HEK293T (cell line): ENCODE measurements at places on chromosomes 16 and 17.
A peak's percentile ranks its signal among the peaks of the same experiment; 100 is the strongest.

DNA sequence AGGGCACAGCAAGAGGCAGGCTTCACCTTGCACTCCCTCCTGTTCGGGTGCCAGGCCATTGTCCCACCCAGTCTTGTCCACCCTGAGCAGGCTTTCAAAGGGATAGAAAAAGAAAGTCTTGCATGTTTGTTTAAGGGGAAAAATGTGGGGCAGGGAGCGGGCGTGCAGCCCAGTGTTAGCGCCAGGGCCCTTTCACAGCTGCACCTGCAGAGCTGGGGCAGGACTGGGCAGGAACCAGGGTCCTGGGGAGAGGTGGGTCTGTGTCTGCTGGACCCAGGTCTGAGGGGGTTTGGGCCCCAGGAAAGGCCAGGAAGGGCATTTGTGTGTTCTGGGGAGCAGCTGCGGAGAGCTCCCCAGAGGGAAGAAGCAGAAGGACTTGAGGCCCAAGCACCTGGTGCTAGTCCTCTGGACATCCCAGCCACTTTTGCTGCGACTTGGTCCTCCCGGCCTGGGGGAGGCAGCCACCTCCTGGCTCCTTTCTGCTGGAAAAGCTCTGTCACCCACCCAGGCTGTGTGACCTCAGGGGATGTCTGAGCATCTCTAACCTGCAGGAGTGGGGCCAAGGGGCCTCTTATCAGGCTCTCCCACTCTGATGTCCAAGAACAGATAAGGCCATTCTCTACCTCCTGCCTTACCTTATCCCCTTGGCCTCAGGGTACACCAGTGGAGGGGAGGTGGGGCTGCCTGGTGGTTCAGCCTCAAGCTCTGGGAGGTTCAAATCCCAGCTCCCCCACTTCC lies 44.7 kb downstream of the PSME3IP1 start:
- DNase-seq, result no peak

- DNase-seq, result no peak
Observed at GRCh38 chr16:53055541-53056391, 975 bp downstream of the CHD9 start.

DNA sequence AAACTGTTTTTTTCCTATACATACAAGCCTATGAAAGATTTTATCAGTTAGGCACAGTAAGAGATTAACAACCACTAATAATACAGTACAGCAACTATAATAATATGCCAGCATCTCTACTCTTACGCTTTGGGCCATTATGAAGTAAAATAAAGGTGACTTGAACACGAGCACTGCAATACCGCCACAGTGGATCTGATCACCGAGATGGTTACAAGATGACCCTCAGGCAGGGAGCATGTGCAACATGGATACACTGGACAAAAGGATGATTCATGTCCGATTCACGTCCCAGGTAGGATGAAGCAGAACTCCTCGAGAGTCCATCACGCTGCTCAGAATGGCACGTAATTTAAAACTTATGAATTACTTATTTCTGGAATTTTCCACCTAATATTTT lies 10.5 kb downstream of the PELP1 start:
- DNase-seq, result no peak

DNA sequence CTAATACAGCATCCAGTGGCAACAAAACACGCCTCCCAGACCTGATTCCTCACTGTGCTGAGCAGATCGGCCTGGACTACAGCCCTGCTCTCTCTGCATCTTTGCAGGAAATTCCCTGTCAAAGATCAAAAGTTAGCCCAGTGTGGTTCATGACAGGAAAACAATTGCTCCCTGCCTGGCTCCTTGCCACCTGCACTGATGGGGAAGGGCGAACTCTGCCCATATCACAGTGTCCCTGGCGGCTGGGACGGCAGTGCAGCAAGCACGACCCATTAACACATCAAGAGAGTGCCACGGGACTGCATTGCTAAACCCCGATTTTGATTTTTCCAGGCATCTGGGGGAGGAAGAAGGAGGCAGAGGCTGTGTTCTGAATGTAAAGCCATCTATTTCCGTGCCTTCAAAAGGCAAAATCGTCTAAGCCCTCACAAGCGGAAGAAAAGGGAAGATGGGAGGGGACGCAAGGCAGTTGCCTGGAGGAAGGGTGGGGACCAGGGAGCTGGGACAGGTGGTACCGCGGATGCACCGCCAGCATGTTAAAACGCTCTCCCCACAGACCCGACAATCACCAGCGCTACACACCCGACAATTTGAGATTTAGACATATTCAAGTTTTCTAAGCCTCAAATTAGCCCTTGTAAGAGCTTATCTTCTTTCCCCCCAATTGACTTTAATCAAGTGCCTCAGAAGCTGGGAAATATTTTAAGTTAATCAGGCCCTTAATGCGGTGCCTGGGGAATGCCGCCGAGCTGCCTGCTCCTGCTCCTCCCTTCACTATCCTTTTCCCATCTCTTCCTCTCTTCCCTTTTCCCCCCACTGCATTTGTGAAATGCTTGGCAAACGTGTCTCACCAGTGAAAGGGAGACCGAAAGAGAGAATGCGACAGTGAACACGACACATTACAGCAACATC lies 238.8 kb upstream of the CDH5 start:
- no peak for DNase-seq

DNA sequence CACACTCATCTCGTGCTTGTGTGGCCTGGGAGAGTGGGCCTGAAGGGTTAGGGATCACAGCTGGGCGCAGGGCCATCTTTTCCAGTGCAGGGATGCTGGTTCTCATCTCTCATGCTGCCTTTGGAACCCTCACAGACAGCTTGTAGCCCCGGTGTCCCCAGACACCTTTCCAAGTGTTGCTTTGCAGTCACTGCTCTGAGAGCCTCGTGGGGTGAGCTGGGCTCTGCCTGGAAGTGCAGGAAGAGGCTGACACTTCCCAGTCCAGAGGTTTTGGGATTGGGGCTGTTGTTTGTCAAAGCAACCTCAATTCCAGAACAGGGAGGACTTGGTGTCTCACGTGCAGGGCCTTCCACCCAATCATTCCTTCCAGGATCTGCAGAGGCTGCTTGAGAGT lies 28.2 kb downstream of the TBX4 start:
- no peak for DNase-seq

DNA sequence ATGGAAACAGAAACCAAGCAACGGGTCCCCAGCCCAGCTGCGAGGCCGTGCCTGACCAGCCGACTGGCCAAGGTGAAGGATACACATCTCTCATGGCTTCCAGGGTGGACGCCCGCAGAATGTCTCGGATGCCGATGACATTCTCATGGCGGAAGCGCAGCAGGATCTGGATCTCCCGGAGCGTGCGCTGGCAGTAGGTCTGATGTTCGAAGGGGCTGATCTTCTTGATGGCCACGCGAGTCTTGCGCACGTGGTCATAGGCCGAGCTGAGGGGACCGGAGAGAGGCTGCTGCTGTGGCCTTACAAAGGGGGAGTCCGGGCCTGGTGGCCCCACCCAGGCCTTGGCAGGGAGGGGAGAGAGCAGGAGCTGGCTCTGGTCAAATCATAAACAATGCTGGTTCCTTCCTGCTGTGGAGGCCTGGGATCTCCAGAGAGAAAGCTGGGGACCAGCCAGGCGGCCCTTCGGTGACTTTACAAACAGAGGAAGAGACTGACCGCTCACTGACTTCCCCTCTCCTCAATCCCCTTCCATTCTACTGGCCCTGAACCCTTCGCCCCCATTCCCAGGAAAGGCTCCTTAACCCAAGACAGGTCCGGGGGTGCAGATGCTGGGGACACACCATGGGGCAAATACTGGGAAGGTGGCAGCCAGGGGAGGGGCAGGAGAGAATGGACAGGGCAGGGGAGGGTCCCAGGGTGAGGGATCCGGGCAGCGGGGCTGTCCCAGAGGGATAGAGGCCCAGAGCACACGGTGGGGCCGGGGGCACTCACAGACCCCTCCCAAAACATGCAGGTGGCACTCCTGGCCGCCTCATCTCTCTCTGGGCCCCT lies 1.1 kb downstream of the MAPK3 start:
- DNase-seq, result no peak

DNA sequence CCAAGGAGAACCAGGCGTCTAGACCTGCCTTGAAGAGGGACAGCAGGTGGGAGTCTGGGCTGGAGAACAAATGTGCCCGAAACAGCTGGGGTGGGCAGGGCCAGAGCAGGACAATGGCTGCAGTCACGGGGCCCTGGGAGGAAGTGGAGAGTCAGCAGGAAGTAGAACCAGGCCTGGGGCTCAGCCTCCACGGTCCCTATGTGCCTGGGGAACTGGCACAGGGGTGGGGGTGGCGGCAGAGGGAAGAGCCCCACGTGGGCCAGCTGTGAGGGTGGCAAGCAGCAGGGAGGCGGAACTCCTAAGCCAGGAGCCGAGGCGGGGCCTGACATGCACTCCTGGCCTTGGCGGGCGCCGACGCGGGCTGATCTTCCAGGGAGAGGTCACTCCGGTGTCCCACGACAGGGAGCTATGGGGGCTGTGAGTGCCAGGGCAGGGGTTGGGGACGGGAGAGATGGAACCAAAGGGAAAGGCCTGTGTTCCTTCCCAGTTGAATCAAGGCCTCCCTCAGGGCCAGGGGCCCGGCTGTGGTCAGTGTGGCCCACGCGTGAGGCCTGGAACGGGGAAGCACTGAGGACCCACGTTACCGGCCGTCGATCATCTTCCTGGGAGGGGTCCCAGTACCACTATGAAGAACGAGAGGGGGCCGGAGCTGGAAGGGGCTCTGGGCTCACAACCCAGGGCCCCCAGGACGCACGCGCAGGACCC lies 42.7 kb downstream of the TIMM22 start:
- DNase-seq, result no peak

GRCh38 chr16:69443927-69444631 lies 19.7 kb downstream of the CYB5B start:
- DNase-seq, result no peak

GRCh38 chr16:23597003-23597756 lies 1.1 kb upstream of the NDUFAB1 start:
- DNase-seq, result peak; percentile 52

GRCh38 chr17:62601471-62601870 lies 26.0 kb upstream of the MRC2 start:
- DNase-seq, result no peak

DNA sequence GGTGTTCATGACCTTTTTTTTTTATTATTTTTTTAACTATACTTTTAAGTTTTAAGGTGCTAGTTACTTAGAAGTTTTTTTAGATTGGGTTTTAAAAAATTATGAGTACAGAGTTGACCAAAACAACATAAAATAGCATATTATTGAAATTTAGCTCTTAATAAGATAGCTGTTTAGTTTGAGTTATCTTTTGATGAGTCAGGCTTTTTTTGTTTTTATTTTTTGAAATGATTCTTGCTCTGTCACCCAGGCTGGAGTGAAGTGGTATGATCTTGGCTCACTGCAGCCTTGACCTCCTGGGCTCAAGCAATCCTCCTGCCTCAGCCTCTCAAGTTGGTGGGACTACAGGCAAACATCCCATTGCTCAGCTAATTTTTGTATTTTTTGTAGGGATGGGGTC lies 13.6 kb downstream of the ZNF750 start:
- no peak for DNase-seq

GRCh38 chr16:56275801-56276200 lies 84.5 kb downstream of the GNAO1 start:
- DNase-seq, result no peak

GRCh38 chr16:60107871-60108270 lies 1373.8 kb upstream of the GOT2 start:
- no peak for DNase-seq

DNA sequence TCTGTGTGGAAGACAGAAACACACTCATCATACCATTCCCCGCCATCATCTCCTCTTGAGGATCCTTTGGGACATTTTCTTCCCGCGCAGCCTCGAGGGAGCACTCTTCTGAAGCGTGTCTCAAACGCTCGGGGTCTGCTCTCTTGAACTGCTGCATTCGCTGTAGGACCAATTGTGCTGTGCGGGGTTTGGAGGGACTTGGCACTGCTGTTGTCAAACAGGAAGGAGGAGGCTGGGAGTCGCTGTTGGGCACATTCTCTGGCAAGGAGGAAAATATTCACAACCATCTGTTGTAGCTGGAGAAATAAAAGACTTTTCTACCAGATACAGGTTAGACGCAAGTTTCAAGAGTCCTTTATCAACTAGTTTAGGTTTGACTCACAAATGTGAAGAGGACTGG lies 5.0 kb downstream of the SLX4 start:
- no peak for DNase-seq

DNA sequence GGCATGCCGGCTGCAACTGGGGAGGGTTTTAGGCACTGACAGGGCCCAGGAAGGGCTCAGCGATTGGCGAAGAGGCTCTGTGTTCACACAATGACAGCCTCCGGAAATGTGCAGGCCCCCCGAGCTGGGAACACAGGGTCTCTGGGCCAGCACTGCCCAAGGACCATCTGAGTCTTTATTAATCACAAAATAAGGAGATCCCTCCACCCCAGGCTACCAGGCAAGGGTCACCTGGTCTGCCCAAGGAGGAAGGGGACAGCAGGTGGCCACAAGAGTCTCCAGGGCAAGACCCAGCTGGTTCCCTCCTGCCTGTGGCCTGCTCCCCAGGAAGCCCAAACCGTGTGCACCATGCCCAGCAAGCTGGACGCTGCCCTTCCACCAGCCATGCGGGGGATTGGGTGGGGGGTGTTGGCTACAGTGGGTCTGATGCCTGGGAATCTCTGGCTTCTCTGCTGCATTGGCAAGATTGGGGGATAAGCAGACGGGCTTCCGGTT lies 52.1 kb upstream of the TNRC6C start:
- no peak for DNase-seq

GRCh38 chr17:69575346-69575761 lies 160.9 kb downstream of the MAP2K6 start:
- no peak for DNase-seq

DNA sequence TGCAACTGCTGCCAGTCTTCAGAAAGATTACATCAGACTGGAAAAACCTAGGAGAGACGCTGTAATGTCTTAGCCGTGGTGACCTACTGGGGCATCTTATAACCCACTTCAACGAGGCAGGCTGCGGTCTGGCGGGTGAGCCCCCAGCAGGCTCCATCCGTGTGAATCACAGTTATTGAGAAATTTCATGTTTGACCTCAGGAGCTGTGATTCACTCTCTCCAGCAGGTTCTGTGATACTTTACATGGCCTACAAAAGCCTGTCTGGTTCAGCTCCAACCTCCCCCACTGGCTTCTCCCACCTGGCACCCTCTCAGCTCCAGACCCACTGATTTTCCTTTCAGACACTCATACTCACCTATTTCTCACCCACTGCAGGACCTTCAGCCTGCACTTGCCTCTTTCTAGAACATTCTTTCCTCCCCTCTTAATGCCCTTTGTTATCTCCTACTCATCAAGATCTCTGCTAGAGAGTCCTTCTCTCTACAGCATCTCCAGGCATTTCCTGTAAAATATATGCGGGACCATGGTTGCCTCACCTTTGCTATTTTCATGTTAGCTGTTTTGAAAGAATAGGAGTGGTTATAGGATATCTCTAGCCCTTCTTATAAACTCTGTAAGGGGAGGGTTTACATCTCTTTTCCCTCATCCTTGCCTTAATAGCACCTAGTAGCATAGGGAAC lies 227.9 kb downstream of the MAF start:
- DNase-seq, result no peak

GRCh38 chr17:7374353-7374752 lies 6.5 kb upstream of the TNK1 start:
- DNase-seq, result no peak

GRCh38 chr16:984736-985636 lies 3.4 kb downstream of the SOX8 start:
- DNase-seq, result no peak
